T-helper 2 cell (primary cell): ENCODE measurements at places on chromosomes 1 and 21.
A peak's percentile ranks its signal among the peaks of the same experiment; 100 is the strongest.

- DNase-seq: no peak
Observed at GRCh38 chr1:155178441-155179111, 4.9 kb downstream of the TRIM46 start.

- DNase-seq: no peak
Observed at GRCh38 chr1:148372731-148373130, 110.4 kb downstream of the PPIAL4G start.

DNA sequence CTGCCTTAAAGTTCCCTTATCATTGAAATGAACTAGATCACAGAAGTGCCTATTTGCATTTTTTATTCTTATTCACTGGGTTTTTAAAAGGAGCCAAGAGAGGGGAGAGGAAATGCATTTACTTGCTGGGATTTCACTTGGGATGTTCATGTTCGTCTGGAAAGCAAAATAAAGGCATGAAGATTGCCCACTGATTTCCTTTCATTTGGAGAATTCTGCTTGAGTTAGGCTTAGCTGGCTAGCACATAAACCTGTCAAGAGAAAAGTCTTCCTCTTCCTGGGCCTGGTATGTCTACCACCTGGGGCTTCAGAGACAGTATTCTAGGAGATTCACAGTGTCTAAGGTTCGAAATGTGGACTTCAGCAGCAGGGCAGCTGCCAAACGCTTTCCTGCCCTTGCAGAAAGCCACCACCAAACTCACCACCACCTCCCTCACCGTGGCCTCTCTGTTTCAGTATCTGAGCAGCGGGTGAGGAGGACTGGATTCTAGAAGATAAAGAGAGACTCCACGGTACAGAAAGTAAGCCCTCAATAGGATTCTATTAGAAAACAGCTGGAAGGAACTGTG, 44.5 kb downstream of the HIVEP3 start:
- no peak for DNase-seq

DNA sequence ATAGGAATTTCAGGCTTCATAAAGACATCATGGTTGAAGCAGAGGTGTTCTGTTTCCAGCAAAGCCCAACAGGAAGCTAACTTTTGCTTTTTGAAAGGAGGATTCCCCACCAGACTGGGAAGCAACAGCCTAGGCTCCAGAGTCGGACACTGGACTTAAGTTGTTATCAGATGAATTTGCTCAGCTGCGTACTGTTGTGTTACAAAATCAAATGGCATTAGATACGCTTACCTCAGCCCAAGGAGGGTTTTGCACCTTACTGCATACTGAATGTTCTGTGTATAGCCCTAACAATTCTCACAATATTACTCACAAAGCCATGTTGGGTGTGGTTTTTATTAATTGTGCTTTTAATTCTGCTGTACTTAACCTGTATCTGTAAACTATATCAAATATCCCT, 547 bp upstream of the CHIA start:
- DNase-seq: no peak

GRCh38 chr21:42666023-42666747, 12.8 kb downstream of the PDE9A start:
- DNase-seq: peak; percentile 13

- DNase-seq: no peak
Observed at GRCh38 chr21:45200581-45201296, 87.0 kb downstream of the POFUT2 start.

DNA sequence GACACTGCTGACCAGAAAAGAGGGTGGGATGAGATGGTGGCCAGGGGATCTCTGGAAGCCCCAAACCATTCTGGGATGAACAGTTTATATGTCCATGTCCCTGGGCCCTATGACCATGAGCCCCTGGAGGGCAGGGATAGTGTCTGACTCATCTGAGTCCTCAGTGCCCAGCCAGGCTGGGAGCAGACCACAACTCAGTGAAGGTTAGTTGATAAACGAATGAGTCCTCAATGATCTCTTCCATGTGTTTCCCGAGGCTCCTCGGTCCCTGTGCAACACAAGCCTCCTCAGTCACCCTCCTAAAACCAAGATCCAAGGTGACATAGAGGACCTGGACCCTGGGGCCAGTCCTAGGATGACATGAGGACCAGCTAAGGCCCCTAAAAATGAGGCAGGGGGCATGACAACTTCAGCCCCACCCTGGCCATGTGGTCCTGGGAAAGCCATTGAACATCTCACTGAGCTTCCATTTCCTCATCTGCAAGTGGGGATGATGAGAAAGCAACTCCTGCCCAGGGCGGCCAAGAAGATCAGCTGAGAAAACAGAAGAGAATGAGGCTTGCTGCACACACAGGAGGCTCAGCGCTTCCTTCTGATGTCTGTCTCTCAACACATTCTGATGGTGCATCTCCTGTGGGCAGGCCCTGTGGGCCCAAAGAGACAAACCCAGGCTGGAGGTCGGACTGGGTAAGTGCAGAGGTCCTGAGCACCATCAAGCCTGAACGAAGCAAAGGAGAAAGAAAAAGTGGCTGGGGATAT, 86.3 kb downstream of the GLIS1 start:
- DNase-seq: no peak

- no peak for DNase-seq
Observed at GRCh38 chr1:204592246-204592948, 76.2 kb downstream of the MDM4 start.

DNA sequence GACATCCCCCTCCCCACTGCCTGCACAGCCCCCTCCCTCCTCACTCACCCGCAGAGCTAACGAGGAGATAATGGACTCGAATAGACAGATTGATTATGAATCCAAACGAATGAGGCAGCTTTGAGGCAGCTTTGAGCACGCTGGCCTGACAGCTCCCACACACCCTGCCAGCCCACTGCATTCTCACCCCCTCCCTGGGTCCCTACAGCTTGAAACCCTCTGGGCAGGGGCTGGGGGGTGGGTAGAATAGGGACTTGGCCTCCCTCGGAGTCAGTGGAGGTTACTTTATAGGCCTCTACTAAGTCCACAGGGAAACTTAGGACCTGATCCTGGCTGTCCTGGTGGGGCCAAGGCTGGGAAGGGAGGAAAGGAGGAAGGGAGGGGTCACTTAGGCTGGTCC, 1.9 kb downstream of the NTRK1 start:
- DNase-seq: no peak

DNA sequence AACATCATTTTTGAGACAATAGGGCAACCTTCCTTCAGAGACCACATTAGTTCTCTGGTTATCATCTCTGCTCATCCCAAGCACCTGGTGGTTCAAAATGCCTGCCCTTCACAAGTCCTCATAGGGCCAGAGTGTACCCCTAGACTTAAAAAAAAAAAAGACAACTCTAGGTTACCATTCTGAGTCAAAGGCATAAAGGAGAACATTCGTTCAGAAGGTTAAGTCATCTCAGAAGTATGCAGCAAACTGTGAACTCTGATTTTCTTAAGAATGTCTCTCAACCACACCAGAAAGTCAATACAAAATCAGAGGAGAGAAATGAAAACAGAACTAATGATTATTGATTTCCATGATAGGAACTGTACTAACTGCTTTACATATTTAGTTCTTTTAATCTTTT, 9.2 kb upstream of the BEND5 start:
- no peak for DNase-seq

DNA sequence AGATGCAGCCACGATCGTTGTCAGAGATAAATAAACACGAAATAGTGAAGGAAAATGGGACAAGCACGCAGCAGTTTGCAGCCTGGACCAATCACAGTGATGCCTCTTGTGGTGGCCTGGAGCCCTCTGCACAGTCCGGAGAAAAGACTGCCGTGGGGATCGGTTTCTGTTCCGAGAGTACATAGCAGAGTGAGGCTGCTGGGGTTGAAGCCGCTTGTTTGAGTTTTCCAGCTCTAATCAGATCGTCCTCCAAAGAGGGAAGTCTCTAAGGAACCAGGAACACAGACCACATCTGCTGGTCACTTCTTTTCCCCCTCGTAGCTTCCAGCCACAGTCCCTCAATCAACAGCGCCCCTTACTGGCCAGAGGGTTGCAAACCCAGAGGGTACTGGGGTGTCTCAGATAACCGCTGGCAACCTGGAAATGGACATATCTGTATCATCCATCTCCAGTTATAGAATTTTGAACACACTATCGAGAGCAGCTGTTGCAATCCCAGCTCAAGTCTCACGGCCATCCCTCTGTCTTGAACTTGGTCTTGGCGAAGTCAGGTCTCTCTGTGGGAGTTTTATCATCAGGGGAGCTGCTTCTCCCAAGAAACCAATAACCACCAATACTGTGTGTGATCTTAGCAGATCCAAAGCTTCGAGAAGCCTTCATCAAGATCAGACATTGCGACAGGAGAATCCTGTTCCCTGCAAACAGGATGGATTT, 57.4 kb downstream of the OLIG1 start:
- peak; percentile 9 for DNase-seq

- no peak for DNase-seq
Observed at GRCh38 chr1:29317063-29317915, 81.0 kb downstream of the PTPRU start.

GRCh38 chr1:32871364-32872191, 866 bp upstream of the FNDC5 start:
- DNase-seq: no peak

GRCh38 chr1:39701049-39701439, 9.8 kb upstream of the HPCAL4 start:
- no peak for DNase-seq

GRCh38 chr1:54136269-54136896, 16.4 kb downstream of the CDCP2 start:
- DNase-seq: no peak

DNA sequence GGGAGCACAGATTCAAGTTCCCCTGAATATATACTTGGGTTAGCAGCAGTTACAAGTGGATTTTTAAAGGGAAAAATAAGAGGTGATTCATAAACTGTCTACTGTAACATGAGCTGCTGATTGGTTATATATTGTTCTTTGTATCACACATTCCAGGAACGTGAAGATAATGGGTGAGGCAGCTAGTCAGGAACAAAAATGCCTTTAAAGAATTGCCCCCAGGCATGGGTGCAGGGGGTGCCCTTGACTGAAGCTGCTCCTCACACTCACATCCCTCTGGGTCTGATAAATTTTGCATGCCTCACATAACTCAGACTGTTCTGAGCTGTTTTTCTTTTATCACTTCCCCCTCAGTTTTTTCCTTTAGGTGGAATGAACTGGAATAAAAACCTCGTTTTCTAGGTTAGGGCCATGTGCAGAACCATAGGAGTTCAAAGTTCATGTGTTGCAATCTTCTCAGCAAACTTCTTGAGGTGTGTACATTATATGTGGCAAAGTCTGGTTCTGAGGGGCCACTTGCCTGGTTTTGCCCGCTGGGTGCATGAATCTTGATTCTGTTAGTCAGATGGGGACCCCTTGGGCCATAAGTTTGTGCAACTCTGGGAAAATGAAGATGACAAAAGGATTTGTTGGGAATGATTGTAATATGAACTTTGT, 21.1 kb downstream of the TBX19 start:
- DNase-seq: no peak

- DNase-seq: no peak
Observed at GRCh38 chr1:116508984-116509980, 61.5 kb downstream of the CD58 start.

- DNase-seq: no peak
Observed at GRCh38 chr1:179017383-179018326, 8.0 kb upstream of the FAM20B start.

GRCh38 chr1:213089924-213090677, 39.1 kb downstream of the RPS6KC1 start:
- no peak for DNase-seq

GRCh38 chr1:94741996-94742395, 78.2 kb upstream of the SLC44A3 start:
- DNase-seq: no peak

GRCh38 chr1:39216771-39217170, 12.3 kb downstream of the MACF1 start:
- DNase-seq: no peak

DNA sequence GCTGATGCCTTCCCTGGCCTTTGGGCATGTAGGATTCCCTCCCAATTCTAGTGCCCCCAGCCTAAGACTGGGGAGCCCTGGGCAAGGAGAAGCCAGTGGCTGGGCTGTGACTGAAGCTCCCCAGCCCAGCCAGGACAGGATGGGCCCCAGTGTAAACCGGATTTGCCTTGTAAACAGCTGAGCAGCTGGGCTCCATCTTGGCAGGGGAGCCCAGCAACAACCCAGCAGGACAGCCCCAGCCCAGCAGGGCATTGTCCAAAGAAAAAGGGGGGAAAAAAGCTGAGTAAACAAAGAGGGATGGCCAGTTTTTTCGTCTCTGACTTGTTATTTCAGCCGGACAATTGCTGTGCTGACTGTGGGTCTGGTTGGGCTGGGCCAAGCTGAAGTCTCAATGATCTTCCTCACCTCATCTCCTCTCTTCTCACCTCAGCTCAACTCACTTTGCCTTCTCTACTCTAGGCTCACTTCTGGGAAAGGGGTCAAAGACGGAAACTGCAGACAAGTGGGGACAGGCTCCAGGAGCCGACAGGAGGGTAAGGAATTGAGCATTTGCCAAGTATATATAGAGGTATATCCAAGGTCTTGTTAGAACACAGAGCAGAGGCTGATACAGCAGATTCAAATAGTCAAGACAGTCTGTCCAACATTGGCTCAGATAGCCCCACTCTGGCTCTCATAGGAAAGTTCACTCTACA, 97.7 kb downstream of the TMEM53 start:
- no peak for DNase-seq

GRCh38 chr1:18481190-18481920, 625 bp downstream of the KLHDC7A start:
- DNase-seq: no peak

- DNase-seq: no peak
Observed at GRCh38 chr1:20386323-20387081, 95.8 kb downstream of the VWA5B1 start.

- no peak for DNase-seq
Observed at GRCh38 chr1:173863224-173864161, 4.3 kb downstream of the GAS5 start.

GRCh38 chr1:150009604-150010392, 728 bp downstream of the OTUD7B start:
- DNase-seq: peak; percentile 26

DNA sequence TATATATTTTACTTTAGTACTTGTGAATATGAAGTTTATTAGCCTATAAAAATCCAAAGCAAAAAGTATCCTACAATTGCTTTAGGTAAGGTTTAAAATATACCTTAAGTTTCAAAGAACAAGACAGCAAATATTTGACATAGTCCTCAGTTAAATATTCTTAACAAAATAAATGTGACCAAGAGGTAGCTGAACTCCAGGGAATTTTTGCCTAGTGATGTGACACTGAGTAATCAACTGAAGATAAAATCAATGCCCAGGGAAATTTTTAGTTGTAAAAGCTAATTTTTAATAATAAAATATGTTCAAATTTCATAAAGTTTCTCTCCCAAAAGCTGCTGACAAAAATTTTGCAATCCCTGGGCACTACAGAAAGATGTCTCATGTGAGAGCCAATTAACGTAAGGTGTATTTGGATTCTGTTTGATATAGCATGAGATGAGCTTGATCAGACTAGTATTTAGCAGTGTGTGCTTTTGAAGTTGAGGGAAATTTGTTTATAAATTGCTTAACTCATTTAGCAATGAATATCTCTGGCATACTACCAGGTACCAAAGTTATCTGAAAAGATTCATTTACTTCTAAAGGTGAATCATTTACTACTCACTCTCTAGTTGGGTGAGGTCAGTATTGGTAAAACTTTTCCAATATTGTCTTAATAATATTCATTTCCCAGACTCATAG, 80.2 kb upstream of the PALMD start:
- DNase-seq: no peak

GRCh38 chr1:48955774-48956173, 179.1 kb upstream of the BEND5 start:
- no peak for DNase-seq
